PC-9 (cell line): ENCODE measurements at places on chromosomes 2 and 18. TPM values are rescaled to one million over a fixed set of nuclear protein-coding genes. Genes with fewer than 3 reads are reported as not detected.

Gene PSMD14
- 46.0 and 58.8 TPM in 2 replicates for total RNA-seq

Gene L3MBTL4
- total RNA-seq = not detected in 2 replicates

Gene RGPD3
- total RNA-seq = 0.09 TPM in 1 of 2 replicates, not detected in the other

Gene TEKT4
- 0.15 TPM in 1 of 2 replicates, not detected in the other for total RNA-seq

DNA sequence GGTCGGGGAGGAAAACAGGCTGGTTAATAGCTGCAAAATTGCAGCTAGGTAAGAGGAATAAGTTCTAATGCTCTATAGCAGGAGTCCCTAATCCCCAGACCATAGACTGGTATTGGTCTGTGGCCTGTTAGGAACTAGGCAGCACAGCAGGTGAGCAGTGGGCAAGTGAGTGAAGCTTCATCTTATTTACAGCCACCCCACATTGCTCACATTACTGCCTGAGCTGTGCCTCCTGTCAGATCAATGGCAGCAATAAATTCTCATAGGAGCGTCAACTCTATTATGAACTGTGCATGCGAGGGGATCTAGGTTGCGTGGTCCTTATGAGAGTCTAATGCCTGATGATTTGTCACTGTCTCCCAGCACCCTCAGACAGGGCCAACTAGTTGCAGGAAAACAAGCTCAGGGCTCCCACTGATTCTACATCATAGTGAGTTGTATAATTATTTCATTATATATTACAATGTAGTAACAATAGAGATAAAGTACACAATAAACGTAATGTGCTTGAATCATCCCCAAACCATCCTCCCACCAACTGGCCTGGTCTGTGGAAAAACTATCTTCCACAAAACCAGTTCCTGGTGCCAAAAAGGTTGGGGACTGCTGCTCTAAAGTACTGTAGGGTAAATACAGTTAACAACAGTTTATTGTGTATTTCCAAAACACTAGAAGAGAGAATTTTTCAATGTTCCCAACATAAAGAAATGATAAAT is 91.7 kb upstream of the TFCP2L1 start:
- no peak overlapping the region for H3K27ac ChIP-seq
- peaks cover 17% of the 10 kb centered on the region for H3K36me3 ChIP-seq
- no peak for DNase-seq
- no peaks in the 10 kb centered on the region for H3K4me1 ChIP-seq
- H3K27me3 ChIP-seq = no peaks in the 10 kb centered on the region

GRCh38 chr2:175001566-175001965 is 3.6 kb downstream of the CHN1 start:
- H3K27me3 ChIP-seq = peaks cover 26% of the 10 kb centered on the region
- H3K27ac ChIP-seq = no peak overlapping the region
- H3K4me1 ChIP-seq = peaks cover 27% of the 10 kb centered on the region
- DNase-seq = no peak
- no peaks in the 10 kb centered on the region for H3K36me3 ChIP-seq
- no peak overlapping the region for H3K4me3 ChIP-seq

GRCh38 chr2:7744827-7745226 is 827.6 kb downstream of the RNF144A start:
- H3K27me3 ChIP-seq = no peaks in the 10 kb centered on the region
- H3K36me3 ChIP-seq = no peaks in the 10 kb centered on the region
- no peak overlapping the region for H3K4me3 ChIP-seq
- no peak for DNase-seq

GRCh38 chr2:85505551-85506238 is 33.3 kb upstream of the MAT2A start:
- no peaks in the 10 kb centered on the region for H3K36me3 ChIP-seq
- DNase-seq = no peak
- peak overlapping the region; percentile 63 for H3K27ac ChIP-seq
- H3K27me3 ChIP-seq = no peaks in the 10 kb centered on the region

- no peaks in the 10 kb centered on the region for H3K36me3 ChIP-seq
- no peak for DNase-seq
- peak overlapping the region; percentile 64 for H3K27ac ChIP-seq
- H3K27me3 ChIP-seq = no peaks in the 10 kb centered on the region
These were observed 141.1 kb upstream of the ETAA1 start for GRCh38 chr2:67255933-67256615.

DNA sequence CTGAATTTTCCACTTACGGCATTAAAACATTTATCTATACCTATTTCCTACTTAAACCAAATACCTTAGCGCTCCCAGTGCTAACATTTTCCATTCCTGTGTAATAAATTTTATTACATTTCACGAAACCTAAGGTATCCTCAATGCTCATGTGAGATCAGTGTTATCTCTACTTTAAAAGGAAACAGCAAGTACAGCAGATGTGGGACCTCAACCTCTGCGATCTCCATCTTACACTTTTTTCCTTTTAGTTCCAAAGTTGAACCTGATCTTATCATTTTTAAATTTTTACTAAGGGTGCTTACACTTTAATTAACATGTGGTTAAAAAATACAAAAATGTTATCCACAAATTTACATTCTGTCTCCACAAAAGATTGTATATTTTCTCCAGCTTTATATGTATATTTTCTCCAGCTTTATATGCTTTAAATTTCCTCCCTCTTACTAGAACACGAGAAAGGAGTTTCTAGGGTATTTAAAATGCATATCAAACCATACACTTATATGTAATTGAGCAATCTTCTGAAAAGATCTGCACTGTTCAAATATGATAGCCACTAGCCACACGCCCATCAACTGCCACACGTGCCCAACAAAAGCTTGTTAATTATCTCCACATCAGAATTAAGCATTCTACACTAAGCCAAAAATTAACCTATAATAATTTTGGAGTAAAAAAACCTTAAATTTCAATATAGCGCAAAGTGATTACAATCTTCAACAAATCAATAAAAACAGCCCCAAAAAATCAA is 38.1 kb downstream of the MBOAT2 start:
- no peak for DNase-seq
- H3K4me3 ChIP-seq = no peak overlapping the region
- no peak overlapping the region for H3K27ac ChIP-seq
- no peaks in the 10 kb centered on the region for H3K4me1 ChIP-seq

DNA sequence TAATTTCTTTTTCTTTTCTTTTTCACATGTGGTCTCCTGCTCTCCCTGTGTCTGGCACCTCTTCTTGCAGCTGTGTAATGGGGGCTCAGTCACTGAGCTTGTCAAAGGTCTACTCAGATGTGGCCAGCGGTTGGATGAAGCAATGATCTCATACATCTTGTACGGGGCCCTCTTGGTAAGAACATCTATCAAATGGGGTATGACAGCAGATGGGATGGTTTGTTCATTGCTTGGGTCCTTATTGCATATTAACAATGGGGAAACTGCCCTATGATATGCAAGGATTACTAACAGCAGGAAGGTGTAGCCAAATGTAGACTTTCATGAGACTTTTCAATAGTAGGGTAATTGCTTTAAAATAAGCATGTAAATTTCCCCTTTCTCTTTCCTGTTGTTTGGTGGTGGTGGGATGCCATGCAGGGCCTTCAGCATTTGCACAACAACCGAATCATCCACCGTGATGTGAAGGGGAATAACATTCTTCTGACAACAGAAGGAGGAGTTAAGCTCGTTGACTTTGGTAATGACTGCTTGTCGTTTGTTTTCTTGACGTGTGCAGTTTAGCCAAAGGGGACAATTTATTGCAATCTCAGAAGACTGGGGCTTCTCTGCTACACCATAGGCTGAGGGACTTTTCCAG is 36.5 kb downstream of the MYO3B start:
- no peaks in the 10 kb centered on the region for H3K4me1 ChIP-seq
- H3K4me3 ChIP-seq = no peak overlapping the region
- no peaks in the 10 kb centered on the region for H3K27me3 ChIP-seq
- no peaks in the 10 kb centered on the region for H3K36me3 ChIP-seq
